ENCODE measurements at places on chromosomes 1 and 21.

- DNase-seq = no peak
These were observed 12.7 kb upstream of the PARS2 start for GRCh38 chr1:54777011-54777410.

- no peak for DNase-seq
These were observed 24.4 kb downstream of the FAAP20 start for GRCh38 chr1:2170211-2170610.

- DNase-seq = no peak
These were observed 147.5 kb downstream of the ZC3H11B start for GRCh38 chr1:219465212-219466093.

GRCh38 chr1:246063013-246063616, 444.0 kb downstream of the SMYD3 start:
- DNase-seq = no peak
